ENCODE measurements at places on chromosomes 6 and 20.

GRCh38 chr6:108564178-108564577 lies 3.5 kb downstream of the FOXO3 start:
- no peak for DNase-seq

DNA sequence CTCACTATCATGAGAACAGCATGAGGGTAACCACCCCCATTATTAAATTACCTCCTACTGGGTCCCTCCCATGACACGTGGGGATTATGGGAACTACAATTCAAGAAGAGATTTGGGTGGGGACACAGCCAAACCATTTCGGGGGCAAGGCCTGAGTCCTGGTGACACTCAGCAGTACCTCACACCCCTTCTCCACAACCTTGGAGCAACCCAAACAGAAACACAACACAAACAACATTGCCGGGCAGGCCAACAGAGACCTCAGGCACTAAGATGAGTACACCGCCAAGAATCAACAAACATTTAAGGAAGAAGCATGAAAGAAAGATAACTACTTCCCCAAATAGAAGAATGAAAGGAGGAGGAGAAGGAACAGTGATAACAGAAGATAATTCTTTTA lies 16.9 kb downstream of the MOCS1 start:
- DNase-seq: no peak

GRCh38 chr6:118680452-118681095 lies 29.2 kb upstream of the CEP85L start:
- no peak for DNase-seq

- no peak for DNase-seq
These were observed 296.1 kb upstream of the FLRT3 start for GRCh38 chr20:14633507-14633906.

- DNase-seq: no peak
These were observed 90.7 kb downstream of the CD24 start for GRCh38 chr6:106883808-106884262.

GRCh38 chr6:81864124-81864523 lies 111.6 kb upstream of the TENT5A start:
- DNase-seq: no peak

GRCh38 chr20:38203337-38203980 lies 38.4 kb upstream of the TGM2 start:
- DNase-seq: peak; percentile 48

DNA sequence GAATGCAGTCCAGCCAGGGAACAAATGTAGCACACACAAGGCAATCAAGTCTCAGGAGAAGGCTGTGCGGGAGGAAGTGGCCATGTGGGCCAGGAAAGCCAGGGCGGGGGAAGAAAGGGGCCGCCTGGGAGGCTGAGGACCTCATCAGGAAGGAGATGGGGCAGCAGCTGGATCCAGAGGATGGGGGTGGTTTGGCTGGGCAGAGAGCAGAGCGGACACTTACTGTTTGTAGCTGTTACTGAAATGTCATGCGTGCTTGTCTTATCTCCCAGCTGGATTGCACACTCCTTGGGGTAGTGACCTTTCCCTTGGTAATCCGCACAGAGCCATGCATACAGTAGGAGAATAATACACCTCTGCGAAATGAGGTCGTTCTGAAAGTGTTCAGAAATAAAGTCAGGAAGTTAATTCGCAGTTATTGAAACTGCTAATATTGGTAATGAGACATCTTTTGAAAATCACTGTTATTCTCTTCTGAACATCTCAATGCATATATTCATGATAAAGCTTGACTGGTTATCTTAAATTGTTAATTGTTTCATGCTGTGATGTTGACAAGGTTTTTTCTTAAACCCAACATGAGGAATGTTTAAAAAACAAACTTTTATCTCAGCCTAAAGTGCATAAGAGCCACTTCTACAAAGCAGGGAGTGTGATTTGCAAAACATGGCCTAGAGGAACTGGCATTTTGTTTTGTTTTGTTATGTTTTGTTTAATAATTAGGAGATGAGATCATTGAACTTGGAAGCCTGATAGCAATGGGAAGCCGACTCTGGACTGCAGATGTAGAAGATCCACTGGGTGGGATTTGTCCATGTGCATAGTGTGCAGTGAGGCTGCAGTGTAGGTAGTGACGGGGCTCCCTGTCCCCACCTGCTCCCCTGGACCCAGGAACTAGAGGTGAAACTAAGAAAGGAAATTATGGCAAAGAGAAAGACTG lies 18.0 kb upstream of the MAP3K4 start:
- no peak for DNase-seq

DNA sequence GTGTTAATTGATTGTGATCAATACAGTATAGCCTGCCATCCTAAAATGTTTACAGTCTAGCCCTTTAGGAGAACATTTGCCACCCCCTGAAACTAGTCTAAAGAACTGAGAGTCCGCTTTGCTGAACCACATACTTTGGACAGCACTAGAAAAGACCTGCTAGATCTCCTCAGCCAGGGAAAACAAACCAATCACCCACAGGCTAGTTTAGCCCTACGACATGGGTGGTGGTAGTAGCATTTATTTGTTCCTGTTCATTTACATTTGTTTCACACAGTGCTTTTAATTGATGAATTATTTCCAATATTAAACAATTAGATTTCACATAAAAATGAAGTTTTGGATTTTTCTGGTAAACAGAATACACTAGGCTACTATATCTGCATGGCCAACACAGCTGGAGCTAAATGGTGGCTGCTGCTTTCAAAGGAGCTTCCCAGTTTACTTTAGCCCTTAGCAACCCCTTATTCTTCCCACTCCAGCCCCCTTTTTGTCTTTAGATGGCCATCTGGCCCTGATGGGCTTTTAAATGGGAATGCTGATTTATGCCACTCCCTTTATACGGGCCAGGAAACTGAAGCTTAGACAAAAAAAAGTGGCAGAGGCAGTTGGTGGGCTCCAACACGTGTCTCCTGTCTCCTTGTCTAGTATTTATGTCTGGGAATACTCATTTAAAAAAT lies 72.4 kb downstream of the ADGRG6 start:
- no peak for DNase-seq

- no peak for DNase-seq
These were observed 32.3 kb downstream of the NCR2 start for GRCh38 chr6:41367700-41368099.

GRCh38 chr6:106142876-106143431 lies 56.8 kb downstream of the PRDM1 start:
- no peak for DNase-seq

- no peak for DNase-seq
These were observed 10.2 kb downstream of the DYNLRB1 start for GRCh38 chr20:34526466-34526865.

DNA sequence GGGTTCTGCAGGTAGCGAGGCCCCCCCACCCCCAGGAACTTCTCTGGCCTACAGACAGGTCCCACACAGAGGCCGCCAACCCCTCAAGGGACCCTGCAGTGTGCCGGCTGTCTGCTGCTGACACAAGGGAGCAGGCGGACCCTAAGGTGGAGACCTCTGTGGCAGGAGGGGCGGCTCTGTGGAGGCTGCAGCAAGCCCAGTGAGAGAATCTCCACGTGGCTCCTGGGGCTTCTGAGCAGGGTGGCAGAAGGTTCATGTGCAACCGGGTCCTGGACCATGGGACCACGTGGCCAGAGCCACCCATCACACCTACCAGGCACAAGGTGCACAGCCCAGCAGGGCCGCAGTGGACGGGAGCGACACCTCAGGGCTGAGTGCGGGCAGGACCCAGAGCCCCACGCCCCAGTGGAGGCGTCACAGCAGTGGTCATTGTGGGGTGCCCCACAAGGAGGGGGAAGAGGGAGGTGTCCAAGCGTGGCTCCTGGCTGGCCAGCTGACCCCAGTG lies 4.3 kb downstream of the ARFRP1 start:
- DNase-seq: peak; percentile 93

- DNase-seq: no peak
These were observed at the start of gene MRPS18A for GRCh38 chr6:43687437-43688347. Gene MRPS18A, minus strand, starts transcription at chr6:43687791. Its CDS starts 12 bp downstream, at chr6:43687779.

DNA sequence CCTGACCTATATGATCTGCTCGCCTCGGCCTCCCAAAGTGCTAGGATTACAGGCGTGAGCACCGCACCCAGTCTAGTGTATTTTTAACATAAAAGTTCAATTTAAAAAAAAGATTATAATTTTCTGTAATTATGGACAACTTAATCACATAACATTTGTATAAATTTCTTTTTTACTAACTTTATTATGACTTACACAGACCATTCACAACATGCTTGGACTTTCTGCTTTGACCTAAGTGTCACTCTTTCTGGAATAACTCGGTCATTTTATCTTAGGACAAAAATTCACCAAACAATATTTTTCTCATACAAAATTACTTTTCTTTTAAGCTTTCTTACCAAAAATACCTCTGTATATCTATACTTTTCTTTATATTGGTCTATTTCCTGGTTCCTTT lies 15.4 kb upstream of the IL22RA2 start:
- DNase-seq: no peak

DNA sequence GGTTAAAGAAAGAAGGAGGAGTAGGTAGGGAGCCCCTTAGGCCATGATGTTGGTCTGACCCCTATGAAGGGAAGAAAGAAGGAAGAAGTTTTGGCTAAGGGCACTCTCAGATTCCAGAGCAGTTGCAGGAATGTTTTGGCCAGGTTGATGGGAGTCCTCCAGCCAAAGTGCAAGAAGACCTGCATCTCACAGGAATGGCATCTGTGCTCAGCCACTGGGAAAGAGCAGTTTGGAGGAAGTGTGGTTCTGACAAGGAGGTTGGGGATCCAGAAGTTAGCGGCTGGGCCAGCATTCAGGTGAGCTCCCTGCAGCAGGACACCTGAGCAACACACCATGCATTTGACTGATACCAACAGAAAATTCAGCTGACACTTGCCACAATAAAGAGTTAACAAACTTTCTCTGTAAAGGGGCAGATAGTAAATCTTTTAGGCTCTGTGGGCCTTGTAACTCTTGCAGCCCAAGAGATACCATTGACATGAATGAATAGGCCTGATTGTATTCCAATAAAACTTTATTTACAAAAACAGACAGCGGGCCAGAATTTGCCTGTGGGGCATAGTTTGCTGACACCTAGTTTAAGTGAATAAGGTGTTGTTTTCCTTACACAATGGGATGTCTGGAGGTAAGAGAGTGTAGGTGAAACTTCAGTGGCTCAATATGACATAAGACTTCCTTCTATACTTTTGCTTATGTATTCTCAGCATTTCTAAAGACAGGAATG lies 71.0 kb downstream of the EDN1 start:
- no peak for DNase-seq

DNA sequence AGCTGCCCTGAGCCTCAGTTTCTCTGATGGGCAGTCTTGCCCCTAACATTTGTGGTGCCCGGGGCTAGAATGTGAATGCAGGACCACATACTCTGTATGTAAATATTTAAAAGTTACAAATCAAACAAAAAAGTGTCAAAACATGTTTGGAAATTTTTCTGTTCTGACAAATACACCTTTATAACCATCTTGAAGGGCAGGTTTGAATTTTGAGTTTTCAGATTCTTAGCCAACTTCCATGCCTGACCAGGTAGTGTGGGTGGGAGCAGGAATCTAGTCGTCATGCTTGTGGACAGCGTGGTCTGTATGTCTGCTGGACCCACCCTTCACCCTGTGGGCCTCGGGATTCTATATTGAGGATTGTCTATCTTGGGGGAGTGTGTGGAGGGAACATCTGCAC lies 325.1 kb downstream of the SOX4 start:
- no peak for DNase-seq

- DNase-seq: no peak
These were observed 110.6 kb downstream of the UBE3D start for GRCh38 chr6:82954937-82955577.

- DNase-seq: no peak
These were observed 135.8 kb downstream of the KIF16B start for GRCh38 chr20:16437387-16437996.

DNA sequence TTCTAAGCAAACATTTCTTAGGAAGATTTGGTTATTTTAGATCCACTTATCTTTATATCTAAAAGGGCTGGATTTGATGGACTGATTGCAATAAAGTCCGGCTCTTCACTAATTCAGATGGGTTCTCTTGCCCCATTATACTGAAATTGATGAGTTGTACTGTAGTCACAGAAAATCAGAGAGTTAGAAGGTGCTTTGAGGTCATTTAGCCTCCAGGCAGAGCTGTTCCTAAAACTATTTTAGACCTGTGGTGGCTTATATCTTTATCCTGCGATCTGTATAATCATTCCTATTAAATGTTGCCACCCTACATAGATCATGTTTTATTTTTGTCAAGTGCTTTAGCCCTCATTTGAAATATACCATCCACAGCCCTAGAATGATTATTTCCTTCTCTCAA lies 61.3 kb upstream of the ATXN1 start:
- DNase-seq: no peak

DNA sequence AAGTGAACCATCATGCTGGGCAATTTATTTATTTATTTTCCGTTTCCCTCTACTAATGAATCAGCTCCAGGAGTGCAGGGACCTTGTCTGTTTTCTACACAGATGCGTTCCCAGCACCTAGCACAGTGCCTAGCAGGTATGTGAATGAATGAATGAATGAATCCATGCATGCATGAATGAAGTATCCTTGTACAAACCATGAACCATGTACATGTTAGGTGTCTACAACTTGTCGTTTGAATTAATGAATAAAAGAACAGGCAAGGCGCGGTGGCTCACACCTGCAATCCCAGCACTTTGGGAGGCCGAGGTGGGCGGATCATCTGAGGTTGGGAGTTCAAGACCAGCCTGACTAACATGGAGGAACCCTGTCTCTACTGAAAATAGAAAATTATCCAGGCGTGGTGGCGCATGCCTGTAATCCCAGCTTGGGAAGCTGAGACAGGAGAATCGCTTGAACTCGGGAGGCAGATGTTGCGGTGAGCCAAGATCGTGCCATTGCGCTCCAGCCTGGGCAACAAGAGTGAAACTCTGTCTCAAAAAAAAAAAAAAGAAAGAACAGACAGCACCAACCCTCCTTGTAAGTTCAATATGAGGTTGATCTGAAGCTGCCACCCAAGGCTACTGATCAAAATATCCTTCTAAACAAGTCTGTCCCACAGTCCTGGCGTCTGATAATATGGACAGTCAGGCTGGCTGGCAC lies 27.3 kb upstream of the SLC9A8 start:
- no peak for DNase-seq

DNA sequence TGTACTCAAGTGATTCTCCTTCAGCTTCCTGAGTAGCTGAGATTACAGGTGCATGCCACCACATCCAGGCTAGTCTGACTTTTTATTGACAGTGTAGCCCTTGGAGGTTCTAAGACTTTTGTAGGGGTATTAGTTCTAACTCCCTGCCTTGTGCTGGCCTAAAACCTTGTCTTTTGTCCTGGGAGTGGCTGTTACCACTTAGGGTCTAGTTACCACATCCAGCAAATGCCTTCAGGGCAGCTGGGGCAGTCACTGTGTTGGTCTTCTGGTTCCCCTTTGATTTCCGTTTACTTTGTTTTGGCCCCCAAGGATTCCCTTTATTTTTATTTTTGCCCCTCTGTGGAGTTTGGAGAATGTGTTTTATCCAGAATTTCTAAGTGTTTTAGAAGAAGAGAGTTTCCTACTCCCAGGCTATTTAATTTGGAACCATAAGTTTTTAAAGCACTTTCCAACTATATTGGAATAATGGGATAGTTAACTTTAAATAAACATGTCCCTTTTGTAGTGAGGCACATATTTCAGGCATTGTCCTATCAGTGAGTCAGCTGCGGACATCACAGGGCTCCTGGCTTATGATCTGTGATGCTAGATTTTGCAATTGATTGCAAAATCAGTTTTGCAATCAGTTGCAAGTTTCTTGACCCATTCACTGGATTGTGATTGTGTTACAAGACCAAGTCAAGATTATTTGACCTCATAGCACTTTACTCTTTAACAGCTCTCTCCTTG lies 25.0 kb downstream of the IL22RA2 start:
- DNase-seq: no peak

GRCh38 chr6:160347259-160348222 lies 637 bp upstream of the SLC22A3 start:
- DNase-seq: no peak

- DNase-seq: peak; percentile 97
These were observed at the start of gene ZNF133 for GRCh38 chr20:18287915-18288748. Gene ZNF133, plus strand, starts transcription at chr20:18288527. Its CDS starts 17,160 bp downstream, at chr20:18305687.

- no peak for DNase-seq
These were observed 220.8 kb upstream of the FOXA2 start for GRCh38 chr20:22805219-22805618.
